ENCODE measurements at places on chromosomes 16 and 17.

DNA sequence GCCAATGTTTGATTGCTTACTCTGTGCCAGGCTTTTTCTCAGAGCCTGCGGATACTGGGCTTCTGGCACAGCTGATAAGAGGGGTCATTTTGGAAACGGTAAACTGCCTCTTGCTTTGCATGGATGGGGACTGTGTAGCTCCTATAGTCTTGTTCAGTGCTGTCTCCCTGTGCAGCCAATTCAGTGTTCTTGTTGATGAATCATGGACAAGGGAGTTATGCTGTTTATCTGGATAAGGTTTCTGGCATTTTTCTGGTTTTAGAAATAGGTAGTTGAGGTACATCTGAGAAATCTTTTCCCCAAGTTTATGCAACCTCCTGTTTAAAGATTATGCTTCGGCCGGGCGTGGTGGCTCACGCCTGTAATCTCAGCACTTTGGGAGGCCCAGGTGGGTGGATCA, 16.7 kb upstream of the TANGO6 start:
- no peak for DNase-seq

DNA sequence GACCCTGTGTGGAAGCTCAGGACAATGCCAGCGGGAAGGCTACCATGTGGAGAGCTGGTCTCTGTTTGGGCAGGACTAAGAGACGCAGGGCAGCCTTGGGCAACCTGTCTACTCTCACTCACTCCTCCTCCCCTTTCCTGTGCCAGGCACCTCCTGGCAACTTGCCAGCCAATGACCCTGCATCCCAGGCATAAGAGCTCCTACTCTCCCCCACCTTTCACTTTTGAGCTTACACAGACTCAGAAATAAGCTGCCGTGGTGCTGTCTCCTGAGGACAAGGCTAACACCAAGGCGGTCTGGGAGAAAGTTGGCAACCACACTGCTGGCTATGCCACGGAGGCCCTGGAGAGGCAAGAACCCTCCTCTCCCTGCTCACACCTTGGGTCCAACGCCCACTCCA, 2.6 kb downstream of the HBM start:
- DNase-seq = no peak

GRCh38 chr17:64281962-64282752, 19.1 kb upstream of the TEX2 start:
- DNase-seq = peak; percentile 49

DNA sequence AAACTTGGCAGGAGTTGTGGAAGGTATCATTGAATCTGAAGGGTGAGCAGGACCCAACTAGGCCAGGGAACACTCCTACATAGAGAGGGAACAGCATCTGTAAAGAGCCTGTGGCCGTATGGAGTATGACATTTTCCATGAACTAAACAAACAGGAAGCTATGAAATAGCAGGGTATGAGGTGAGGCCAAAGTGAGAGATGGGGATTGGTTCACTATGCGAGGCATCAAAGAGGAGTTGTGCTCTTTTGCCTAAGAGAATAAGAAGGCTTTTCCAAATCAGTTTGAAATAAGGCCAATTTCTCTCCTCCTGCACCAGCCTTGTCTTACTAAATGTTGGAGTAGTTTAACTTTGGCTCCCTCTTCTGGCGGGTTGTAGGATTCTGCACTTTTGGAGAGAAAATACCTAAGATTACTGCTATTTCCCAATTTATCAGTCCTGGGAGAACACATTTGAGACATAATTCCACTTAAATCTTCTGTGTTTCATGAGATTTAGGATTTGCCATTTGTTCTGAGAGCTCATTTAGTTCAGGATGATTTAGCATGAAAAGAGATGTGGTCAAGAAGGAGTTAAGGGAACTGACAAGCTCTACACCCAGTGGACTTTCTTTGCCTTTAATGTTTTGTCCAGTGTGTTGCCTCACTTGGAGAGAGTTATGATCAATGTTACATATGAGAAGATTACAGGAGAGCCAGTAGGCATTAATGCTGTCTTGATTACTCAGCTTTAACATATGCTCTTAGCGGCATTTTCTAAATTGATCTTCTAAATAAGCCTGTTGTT, 55.4 kb downstream of the TNRC6C start:
- peak; percentile 25 for DNase-seq

DNA sequence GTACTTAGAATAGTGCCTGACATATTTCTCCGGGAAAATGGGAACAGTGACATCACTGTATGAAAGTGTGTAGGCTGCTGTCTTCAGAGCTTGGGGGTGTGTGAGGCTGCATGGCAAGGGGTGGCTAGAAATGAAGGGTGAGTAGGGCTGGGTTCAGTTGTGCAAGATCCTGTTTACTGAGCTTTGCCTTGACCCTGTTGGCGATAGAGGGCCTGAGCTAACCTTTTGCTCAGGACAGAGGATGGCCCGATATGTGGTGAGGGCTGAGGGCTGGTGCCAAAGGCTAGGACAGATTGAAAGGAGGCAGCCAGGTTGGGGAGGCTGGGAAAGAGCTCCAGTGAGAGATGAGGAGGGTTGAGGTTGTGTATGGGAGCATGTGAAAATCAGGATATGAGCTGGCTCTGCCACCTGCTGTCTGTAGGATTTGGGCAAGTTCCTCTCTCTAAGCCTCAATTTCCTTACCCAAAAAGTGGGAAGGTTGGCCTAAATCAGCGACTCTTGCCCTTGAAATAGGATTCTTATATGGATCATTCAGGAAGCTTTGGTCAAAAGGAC, 6.0 kb upstream of the CCL1 start:
- DNase-seq = no peak

DNA sequence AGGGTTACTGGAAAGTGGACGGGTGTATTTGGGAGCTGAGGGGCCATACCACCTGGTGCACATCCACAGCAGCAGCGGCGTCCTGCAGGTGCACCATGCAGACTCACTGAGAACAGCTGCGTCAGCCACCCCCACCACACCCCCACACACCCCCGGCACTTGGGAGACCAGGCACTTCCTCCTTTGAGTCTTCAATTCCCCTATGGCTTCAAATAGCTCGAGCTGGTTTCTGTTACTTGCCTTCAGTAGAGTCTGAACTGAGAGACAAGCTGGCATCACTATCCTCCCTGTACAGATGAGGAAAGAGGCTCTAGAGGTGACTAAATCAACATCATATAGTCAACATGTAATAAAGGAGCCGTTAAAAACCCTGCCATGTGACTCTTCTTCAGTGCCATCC, 15.4 kb downstream of the CUEDC1 start:
- no peak for DNase-seq

- no peak for DNase-seq
Observed at GRCh38 chr17:17411692-17412091, 65.1 kb upstream of the MED9 start.

DNA sequence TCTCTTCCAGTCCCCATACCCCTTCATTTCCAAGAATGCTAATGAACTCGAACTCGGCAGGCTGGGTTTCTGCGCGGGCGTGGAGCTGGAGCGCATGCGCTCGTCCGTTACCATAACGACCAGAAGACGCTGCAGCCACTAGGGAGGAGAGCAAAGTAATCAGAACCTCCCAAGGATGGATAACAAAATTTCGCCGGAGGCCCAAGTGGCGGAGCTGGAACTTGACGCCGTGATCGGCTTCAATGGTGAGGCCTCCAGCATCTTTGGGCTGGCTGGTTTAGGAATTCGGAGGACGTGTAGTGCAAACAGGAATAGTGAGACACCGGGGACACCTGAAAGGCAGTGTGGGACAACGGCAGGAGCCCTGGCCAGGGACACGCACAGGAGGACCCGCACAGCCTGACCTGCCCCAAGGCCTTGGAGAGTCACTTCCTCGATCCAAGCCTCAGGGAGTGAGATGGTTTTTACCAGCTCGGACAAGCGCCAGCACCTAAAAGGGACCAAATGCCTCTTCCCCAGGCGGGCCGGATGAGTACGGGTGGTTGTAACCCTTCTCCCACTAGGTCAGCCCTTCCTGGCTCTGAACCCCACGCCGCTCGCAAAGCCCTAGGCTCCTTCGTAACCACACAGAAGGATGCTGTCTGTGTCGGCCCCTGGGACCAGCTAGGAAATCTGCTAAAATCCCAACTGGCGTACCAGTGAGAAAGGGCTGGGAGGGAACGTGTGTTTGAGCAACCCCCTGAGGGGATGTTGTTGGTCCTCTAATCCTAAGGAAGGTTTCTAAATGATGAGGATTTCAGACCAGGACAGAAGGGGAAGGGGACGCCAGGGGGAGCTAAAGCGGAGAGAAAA, at the start of gene CFAP52:
CFAP52 (plus strand) TSS at position 122 of the 852 bp plus-strand sequence; CDS start at position 176, 54 bp downstream.
- DNase-seq = peak; percentile 69

- no peak for DNase-seq
Observed at GRCh38 chr17:36600936-36601302, 464 bp upstream of the MRM1 start.

DNA sequence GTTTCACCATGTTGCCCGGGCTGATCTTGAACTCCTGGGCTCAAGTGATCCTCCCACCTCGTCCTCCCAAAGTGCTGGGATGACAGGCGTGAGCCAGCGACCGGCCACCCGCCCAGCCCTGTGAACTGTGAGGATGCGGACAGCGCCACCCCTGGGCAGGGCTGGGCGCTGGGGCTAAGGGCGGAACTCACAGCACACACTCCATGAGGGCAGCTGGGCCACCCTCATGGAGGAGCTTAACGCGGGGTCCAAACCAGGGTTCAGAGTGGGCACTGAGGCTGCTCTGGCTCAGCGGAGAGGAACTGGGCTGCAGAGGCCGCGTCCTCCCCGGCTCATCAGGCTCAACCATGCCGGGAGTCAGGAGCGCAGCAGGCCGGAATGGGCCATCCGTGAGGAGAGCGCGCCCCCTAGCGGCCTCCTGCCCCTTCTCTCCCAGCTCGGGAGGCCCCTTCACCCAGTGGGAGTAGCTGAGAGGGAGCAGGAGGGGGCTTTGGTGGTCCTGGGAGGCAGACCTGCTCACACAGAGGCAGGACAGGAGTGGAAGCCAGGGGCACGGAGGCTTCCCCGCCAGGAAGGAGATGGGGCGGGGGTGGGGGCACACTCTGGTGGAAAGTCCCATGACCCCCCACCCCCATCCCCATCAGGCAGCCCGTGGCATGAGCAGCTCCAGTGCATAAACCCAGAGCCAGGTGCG, 13.8 kb downstream of the CORO7 start:
- DNase-seq = peak; percentile 76

GRCh38 chr16:54817432-54817831, 113.2 kb upstream of the IRX5 start:
- no peak for DNase-seq

- no peak for DNase-seq
Observed at GRCh38 chr16:19488213-19488640, 33.7 kb downstream of the GDE1 start.

DNA sequence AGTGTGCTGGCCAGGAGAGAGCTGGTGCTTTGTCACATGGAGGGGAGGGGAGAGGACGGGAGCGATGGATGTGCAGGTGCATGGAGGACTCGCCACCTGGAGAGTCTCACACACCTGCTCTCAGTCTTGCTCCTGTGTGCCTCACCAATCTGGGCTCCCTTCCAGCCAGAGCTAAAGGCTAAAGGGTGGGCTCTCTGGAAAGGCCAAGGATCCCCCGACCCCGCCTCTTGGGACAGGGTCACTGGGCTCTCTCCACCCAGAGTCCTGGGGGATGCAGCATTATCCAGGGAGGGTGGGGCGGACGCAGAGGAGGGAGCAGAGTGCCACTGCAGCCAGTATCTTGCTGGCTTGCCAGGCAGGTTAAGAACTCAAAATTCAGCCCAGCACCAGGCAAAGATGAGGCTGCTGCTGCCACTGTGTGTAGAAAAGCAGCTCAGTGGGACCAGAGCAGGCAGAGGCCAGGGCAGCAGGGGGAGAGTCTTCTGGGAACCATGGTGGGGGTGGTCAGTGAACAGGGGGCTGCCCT, 5.4 kb upstream of the STAT5B start:
- DNase-seq = no peak

- DNase-seq = no peak
Observed at GRCh38 chr16:55009581-55009980, 78.9 kb downstream of the IRX5 start.

DNA sequence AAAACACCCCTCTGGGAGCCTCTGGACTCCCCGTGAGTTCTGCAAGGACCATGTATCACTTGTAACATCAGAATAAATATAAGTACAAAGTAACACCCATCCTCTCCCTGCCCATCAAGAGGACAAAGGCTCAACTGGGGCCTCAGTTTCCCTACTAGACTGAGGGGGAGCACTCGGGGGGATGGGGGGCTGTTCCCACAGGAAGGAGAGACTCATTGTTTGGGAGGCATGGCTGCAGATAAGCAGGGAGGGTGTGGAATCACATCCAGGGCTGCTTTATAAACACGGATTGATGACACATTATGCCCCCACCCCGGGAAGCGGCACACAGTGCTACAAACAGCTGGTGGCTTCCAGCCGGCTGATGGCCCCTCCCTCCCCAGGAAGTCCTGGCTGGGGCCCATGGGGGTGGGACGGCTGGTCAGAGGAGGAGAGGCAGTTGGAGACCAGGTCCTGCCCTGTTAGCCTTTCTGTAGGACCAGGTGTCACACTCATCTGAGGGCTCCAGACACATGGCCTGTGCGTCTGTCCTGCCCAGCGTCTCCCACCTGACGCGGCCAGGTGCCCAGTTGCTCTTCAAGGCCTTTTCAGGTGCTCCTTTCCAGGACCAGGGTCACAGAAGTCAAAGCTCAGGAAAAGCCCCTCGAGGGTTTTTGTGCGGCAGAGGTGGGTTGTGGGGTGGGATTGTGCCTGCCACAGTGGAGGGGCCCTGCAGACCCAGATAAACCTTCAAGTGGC, 1.3 kb upstream of the MPG start:
- peak; percentile 39 for DNase-seq

DNA sequence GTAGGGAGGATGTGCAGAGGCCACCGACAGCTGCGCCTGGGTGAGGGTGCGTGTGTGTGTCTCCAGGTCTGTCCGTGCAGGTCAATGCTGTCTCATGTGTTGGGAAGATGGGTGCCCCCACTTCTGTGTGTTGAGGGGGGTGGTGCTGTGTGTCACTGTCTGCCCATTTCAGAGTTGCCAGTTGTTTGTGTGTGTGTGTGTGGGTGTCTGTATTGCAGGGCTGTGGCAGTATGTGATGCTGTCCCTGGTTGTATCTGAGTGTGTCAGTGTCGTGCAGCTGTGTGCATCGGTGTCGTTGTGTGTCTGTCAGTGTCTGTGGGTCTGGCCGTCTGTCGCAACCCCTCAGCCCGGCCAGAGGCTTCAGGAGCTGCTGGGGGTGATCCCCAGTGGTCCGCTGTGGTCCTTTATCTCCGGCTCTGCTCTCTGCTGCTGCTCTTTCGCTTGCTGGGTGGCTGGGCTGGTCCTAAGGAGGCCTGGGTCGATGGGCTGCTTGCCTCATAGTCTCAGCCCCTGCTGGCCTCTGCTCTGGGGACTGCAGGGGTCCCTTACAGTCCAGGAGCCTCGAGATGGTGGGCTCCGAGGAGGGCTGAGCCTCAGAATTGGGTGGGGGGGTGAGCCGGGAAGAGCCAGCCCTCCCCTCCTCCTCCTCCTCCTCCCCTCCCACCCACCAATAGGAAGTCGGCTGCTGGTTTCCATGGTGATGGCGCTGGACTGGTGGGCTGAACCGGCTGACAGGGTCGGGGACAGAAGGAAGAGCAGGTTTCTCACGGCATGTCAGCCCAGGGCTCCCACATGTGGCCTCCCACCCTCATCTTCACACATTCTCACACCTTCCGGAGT, at the start of gene TSPOAP1:
TSPOAP1 (minus strand) TSS at position 601 of the 840 bp plus-strand sequence. CDS start 875 bp downstream, outside the sequence.
- DNase-seq = no peak

Data from T1000 (cell line).